ENCODE measurements at places on chromosomes 3 and 15.
A peak's percentile ranks its signal among the peaks of the same experiment; 100 is the strongest.

GRCh38 chr3:32216172-32216783 is 22.2 kb upstream of the CMTM8 start:
- DNase-seq = no peak

- DNase-seq = no peak
These were observed 266.4 kb upstream of the CDIN1 start for GRCh38 chr15:36313021-36313420.

- DNase-seq = no peak
These were observed 154.5 kb downstream of the KLF13 start for GRCh38 chr15:31481142-31481541.

GRCh38 chr3:71360180-71360579 is 223.3 kb downstream of the FOXP1 start:
- DNase-seq = no peak

DNA sequence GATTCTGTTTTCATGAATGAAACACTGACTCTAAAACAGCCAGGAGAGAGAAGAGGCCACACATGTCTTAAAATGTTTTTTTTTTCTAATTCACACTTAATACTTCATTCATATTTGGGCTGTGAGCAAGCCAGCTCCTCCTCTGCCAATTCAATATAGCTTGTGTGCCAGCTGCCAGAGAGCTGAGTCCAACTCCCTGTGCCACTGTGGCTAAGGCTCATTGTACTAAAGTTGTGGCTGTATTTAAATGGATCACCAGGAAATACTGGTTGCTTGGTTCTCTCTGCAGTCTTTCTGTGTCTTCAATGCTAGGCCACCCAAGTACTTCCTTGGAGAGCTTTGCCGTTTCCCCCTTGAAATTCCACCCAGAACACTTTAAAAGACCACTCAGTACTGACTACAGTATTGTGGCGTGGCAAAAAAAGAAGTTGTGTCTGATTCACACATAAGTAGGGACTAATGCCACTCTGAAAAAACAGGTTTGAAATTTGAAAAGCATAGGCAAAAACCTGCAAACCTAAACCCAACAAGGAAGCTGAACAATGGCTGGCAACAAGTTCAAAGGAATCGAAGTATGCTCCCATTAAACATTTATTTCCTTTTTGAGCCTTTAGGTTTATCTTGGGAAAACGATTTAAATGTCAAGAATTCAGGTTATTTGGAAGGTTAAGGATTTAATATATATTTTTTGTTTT is 524.7 kb downstream of the DIPK2A start:
- no peak for DNase-seq

GRCh38 chr3:18061737-18062656 is 319.6 kb upstream of the TBC1D5 start:
- peak; percentile 11 for DNase-seq

GRCh38 chr15:31434588-31435260 is 108.1 kb downstream of the KLF13 start:
- DNase-seq = no peak

GRCh38 chr3:46393011-46393410 is 13.9 kb downstream of the CCR5AS start:
- DNase-seq = no peak

- no peak for DNase-seq
These were observed 114.2 kb downstream of the PGPEP1L start for GRCh38 chr15:98893401-98893800.

- no peak for DNase-seq
These were observed 17.5 kb downstream of the SENP7 start for GRCh38 chr3:101495552-101495951.

GRCh38 chr3:110625201-110625747 is 446.3 kb upstream of the NECTIN3 start:
- no peak for DNase-seq

GRCh38 chr15:49121901-49122300 is 33.5 kb downstream of the COPS2 start:
- DNase-seq = no peak

GRCh38 chr3:144585953-144586352 is 614.3 kb downstream of the DIPK2A start:
- DNase-seq = no peak

- no peak for DNase-seq
These were observed 419.8 kb upstream of the NR2F2 start for GRCh38 chr15:95910643-95911212.

DNA sequence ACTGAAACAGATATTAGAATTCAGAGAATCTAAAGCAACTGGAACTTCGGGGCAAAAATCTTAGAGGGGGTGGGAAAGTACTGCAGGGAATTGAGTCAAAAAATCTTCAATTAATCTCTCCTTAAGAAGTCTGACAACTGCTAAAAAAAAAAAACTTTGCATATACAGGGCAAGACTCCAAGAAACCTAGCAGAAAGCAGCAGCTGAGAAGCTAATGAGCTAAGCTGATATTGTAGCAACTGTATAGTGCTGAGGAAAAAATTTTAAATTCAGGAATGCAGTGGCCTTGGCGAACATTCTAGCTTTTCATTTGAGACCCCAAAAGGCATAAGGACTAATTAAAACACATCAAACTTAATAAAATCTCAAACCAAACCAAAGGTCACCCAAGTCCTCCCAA is 113.6 kb downstream of the SCAPER start:
- no peak for DNase-seq

- peak; percentile 33 for DNase-seq
These were observed 21.8 kb upstream of the KIF23 start for GRCh38 chr15:69392352-69392751.

DNA sequence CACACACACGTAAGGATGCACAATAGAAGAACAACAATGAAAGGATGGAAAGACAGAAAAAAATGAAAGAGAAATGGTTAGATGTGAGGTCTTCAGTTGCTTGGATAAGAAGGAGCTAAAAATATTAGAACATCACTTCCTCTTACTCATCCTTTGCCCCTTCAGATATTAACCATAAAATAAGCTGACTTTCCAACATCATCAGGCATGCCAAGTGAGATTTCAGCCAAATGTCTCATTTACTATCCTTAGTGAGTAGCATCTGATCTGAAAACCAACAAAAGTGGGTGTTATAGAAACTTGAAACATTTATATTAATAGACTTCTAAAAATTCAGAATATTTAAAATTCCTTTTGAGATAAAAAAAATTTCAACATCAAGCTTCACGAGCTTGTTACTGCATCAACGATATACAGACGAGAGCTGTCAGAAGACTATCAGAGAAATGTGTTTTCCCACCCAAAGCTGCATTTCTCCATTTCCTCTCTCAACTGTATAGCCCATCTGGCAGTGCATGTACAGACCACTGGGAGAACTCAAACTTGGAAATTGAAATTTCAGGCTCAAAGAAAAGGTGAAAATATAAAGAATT is 25.4 kb upstream of the LSAMP start:
- no peak for DNase-seq

DNA sequence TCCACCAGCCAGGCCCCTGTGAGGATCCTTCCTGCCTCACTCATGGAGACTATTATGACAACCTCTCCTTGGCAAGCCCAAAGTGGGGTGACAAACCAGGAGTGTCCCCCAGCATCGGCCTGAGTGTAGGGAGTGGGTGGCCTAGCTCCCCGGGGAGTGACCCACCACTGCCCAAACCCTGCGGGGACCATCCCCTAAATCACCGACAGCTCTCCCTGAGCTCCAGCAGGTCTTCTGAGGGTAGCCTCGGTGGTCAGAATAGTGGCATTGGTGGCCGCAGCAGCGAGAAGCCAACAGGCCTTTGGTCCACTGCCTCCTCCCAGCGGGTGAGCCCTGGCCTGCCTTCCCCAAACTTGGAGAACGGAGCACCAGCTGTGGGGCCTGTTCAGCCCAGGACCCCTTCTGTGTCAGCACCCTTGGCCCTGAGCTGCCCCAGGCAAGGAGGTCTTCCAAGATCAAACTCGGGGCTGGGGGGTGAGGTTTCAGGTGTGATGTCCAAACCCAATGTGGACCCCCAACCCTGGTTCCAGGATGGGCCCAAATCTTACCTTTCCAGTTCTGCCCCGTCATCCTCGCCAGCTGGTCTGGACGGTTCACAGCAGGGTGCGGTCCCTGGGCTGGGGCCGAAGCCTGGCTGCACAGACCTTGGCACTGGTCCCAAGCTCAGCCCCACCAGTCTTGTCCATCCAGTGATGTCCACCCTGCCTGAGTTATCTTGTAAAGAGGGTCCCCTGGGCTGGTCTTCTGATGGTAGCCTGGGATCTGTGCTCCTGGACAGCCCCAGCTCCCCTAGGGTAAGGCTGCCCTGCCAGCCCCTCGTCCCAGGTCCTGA is 1.0 kb downstream of the LIMD1 start:
- no peak for DNase-seq

- no peak for DNase-seq
These were observed 265.0 kb downstream of the IL20RB start for GRCh38 chr3:137222736-137223225.

DNA sequence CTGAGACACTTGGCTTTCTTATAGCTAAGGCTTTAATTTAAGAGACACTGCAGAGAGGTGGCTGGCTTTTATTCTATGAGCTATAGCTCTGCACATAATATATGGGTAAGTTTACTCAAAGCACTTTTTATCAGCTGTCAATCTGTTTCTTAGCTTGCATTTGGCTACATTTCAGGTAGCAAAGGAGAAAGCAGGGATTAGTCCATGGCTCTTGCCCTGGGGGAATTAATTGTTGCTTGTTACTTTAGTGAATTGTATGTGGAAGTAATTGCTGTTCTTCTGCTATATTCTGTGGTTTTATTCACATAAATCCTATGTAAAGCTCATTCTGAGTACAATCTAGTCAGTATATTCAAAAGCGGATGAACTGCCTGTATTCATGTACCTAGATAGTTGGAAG is 14.4 kb upstream of the CCDC39 start:
- no peak for DNase-seq

- DNase-seq = no peak
These were observed 276.2 kb downstream of the GAP43 start for GRCh38 chr3:115899535-115899934.

- no peak for DNase-seq
These were observed 13.8 kb upstream of the ADPGK start for GRCh38 chr15:72797338-72797689.

- no peak for DNase-seq
These were observed 46.8 kb downstream of the ITGB5 start for GRCh38 chr3:124840331-124840730.
